ENCODE measurements at places on chromosomes 7 and 10.

DNA sequence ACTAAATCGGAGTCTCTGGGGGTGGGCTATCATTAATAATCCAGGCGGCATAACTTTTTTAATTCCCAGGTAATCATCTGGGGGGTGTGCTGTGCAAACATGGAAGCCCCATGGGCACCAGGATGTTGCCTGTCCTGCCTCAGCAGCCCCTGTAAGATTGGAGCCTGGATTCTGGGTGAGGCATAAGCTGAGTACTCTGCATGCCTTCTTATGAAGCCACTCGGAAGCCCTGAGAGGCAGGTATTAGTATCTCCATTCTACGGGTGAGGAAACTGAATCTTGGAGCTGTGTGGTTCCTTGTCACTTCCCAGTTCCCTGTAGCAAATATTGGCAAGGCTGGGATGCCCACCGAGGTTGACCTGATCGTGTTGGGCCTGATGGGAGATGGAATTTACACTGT lies 7.4 kb upstream of the OPN4 start:
- no peak for DNase-seq

DNA sequence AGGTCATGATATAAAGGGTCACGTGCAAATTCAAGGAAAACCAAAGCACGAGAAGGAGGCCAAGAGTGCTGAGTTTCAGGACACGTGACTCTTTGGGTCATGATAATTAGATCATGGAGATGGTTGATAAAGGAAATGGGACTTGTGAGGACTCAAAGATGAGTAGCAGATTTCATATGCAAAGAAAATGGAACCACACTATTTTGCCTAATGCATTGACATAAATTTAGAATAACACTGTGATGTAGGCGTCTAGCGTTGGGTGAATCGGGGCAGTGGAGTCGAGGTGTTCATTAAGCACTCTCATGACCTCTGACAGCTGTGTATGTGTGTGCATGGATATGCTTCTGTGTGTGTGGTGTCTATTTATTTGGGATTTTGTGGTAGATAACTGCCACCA lies 1025.6 kb upstream of the LRRTM3 start:
- no peak for DNase-seq

DNA sequence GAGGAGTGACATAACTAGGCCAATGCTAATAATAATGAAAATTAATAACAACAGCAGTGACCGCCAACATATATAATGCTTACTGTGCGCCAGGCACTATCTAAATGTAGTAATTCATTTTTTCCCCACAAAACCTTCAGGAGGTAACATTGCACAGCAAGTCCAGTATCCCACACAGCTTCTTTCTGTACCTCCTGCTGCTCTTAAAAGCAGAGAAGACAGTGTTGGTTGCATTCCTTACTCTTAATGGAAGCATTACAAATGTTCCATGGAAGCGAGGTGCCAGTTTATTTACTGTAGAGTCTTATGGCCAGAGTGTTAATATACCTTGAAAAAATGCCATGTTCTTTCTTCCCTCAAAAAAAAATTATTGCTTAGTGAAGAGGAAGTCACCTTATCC lies 168.2 kb downstream of the LRRC4 start:
- no peak for DNase-seq

- DNase-seq: no peak
Observed at GRCh38 chr10:132840698-132841614, 55.0 kb upstream of the NKX6-2 start.

DNA sequence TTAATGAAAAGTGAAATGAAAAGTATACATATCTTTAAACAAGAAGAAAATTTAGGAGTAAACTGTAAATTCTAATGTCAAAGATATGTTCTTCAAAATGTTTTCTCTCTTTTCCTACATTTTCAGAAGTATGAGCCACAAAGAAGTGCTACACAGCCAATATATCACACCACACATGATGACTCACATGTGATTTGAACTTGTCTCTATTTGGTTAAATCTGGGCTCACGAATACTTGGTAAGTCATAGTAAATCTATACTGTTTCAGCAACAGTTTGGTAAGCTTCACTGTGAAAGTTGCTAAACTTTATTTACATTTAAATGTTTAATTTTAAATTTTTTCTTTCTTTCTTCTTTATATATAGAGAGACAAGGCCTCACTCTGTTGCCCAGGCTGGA lies 380.6 kb upstream of the IGFBP3 start:
- DNase-seq: no peak

GRCh38 chr10:18533896-18534295 lies 117.5 kb downstream of the NSUN6 start:
- no peak for DNase-seq

GRCh38 chr10:117541909-117542705 lies 439 bp upstream of the EMX2 start:
- no peak for DNase-seq

DNA sequence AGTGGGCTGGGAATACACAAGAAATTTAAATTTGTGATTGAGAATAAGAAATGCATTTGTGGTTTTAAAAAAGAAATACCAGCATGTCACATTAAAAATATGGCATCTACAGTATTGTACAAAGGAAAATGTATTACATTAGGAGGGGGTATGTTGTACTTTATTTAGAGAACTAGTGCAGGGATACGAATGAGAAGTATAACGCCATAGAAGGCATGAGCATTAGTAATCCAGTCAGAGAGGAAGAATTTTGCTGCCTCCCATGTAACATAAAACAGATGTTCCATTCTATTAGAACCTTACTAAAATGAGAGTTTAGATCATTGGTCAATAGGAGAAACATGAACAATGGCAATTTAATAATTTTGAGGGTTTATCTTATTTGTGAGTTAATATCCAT lies 182.2 kb downstream of the ADK start:
- DNase-seq: no peak

GRCh38 chr7:138125119-138125518 lies 48.9 kb downstream of the AKR1D1 start:
- DNase-seq: no peak

- DNase-seq: no peak
Observed at GRCh38 chr7:88268051-88268450, 38.6 kb downstream of the STEAP4 start.

GRCh38 chr10:5606864-5607263 lies 59.5 kb downstream of the ASB13 start:
- DNase-seq: no peak

- DNase-seq: no peak
Observed at GRCh38 chr7:130793855-130794618, 60.0 kb upstream of the KLF14 start.

DNA sequence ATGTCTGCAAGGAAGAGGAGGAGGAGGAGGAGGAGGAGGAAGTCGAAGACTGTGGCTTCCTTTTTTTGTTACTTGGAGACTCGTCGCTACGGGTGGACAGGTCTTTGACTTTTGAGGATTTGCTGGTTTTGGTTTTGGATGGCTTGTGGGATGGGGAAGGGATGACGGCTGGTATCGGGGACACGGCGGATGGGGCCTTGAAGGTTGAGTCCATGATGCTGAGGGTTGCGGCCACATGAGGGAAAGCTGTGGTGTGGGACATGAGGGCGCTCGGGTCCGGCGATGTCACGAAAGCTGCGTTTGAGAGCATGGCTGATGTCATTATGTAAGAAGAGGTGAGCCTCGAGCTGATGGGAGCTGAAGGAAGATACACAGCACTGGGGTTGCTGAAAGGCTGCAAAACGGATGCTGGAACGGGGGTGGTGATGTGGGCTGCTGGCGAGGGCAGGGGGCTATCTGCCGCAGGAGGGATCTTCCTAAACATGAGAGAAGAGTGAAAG lies 33.1 kb upstream of the EFCAB10 start:
- DNase-seq: no peak

DNA sequence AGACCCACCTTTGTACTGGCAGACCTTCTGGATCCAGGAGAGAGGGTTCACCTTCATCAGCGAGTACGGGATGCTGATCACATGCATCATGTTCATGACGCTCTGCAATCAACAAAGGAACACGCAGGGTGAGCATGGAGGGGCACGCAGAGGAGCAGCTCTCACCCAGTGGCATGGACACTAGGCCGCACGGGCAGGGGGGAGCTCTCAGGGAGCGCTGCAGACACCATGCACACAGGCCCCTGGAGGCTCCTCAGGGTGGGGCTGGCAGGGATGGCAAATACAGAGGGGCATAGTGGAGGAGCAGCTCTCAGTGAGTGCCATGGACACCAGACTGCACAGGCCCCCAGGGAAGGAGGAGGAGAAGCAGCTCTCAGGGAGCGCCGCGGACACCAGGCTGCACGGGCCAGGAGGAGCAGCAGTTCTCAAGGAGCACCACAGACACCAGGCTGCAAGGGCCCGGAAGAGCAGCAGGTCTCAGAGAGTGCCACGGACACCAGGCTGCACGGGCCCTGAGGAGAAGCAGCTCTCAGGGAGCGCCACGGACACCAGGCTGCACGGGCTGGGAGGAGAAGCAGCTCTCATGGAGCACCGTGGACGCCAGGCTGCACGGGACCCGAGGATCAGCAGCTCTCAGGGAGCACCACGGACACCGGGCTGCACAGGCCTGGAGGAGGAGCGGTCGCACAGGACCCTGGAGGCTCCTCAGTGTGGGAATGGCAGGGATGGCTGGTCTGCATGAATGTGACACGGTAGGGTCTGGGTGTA lies 249.5 kb downstream of the ZMYND11 start:
- no peak for DNase-seq

GRCh38 chr10:89419548-89419947 lies 5.2 kb downstream of the IFIT5 start:
- DNase-seq: no peak

DNA sequence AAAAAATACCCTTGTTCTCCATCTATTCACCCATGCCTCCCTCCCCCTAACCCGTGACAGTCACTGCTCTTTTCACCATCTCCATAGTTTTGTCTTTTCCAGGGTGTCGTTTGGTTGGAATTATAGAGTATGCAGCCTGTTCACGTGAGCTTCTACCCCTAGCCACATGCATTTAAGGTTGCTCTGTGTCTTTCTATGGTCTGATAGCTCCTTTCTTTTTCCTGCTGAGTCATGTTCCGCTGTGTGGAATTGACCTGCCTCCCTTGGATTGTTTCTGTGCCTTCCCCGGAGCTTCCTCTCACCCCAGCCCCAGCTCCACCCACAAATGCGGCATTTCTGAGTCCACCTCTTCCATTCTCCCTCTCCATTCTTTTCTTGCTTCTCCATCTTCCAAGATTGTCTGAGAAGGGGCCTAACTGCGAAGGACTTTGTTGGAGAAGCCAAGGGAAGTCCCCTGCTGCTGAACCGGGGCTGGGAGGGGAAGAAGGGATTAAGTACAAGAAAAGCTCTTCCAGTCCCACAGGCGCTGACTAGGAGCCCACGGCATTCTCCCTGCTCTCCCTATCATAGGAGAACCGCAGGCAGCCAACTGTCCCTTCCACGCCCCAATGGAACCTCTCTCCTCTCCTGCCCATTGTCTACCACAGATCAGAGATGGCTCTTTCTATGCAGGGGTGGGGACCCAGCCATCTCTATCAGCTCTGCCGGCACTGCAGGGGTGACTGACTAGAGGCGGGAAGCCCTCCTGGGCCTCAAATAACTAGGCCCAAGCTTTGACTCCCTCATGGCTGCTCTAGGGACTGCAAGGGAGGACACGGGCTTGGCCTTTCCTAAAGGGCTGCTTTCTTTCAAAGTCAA lies 87.5 kb upstream of the ANLN start:
- DNase-seq: no peak

- DNase-seq: no peak
Observed at GRCh38 chr7:100623951-100624824, 11.8 kb downstream of the MOSPD3 start.

GRCh38 chr7:84452618-84453017 lies 258.0 kb upstream of the SEMA3A start:
- DNase-seq: no peak

DNA sequence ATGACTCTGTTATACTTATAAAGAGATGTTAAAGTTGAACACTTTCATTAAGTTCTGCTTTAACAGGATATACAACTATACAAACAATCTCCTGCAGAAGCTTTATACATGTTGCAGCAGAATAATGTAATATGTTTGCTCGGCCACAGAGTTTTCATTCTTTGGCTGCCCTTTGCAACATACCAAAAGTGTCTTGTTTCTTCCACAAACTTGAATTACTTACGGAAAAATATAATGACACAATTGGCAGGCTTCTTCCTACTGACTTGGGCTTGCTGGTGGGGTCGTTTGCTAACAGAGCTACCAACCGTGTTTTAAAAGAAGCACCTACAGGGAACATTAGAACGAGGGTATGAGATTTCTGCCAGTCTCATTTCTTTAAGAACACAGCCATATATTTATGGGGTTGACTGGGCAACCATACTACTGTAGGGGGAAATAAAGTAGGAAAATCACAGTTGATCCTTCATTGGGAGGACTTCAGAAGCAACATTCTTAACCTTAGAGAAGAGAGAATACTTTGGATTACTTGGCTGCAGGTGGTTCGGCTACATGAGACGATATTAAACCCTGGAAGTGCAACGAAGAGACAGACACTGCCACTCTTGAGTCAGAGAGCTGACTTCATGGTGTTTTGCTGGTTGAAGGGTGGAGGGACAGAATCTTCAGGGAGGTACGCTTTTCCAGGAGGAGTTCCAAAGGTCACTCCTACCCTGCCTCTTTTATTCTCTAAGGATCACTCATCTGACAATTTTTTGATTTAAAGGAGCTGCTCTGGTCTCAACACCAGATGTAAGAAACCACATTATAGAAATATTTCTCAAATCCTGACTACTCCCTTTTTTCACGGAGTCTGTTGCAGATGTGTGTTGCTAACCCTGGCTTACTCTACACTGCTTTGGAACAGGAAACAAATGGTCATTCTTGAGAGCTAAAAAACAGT lies 123.9 kb downstream of the SEMA3C start:
- no peak for DNase-seq

- DNase-seq: no peak
Observed at GRCh38 chr7:114422507-114423501, 8.2 kb downstream of the FOXP2 start.

- DNase-seq: no peak
Observed at GRCh38 chr10:22646388-22646853, 68.0 kb downstream of the PIP4K2A start.

DNA sequence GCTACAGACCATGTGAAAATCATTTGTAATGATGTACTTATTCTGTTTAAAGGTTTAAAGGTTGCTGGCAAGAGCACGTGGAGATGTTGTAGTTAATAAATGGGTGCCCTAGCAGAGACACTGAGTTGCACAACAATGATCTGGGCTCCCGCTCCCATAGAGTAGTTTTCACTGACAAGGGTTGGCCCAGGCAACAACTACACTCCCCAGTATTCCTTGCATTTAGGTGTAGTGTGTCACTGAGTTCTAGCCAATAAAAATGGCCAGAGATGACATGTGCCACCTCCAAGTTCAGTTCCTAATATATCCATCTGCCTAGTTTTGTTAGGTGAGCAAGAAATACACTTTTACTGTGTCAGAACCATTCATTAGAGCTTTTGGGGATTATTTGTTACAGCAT lies 392.1 kb upstream of the MTPN start:
- DNase-seq: no peak

- DNase-seq: no peak
Observed at GRCh38 chr7:13333371-13333770, 645.9 kb downstream of the ARL4A start.

DNA sequence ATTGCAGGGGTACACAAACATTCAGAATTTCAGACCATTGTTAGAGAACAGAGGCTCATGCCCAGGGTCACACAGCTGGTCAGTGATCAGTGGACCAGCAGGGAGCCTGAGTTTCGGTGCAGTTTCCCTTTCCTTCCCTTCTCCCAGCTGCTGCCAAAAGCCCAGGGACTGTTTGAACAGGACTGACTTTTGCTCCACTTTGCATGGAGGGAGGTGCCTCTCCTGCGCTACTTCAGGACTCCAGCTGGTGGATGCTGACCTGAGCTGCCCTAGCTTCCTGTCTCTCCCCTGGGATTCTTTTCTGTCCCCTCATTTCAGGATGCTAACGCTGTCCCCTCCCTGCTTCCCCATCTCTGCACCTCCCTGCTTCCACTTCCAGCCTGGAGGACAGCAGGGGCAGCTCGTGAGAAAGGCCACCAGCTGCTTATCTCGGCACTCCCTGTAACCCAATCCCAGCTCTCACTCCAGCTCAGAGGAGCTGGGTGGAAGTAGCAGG lies 14.5 kb downstream of the SH2D4B start:
- DNase-seq: no peak
